ENCODE measurements at places on chromosomes 12 and 14. TPM values are rescaled to one million over a fixed set of nuclear protein-coding genes. Genes with fewer than 3 reads are reported as not detected.

Gene SIRT4
- 4.6 TPM for total RNA-seq

Gene TSHR
- not detected for total RNA-seq

Gene PGF
- total RNA-seq, result 8.6 TPM

Gene NRXN3
- total RNA-seq, result 10.7 TPM

Gene CCDC60
- total RNA-seq, result 3.3 TPM

- H3K27me3 ChIP-seq, result peaks cover 100% of the 10 kb centered on the region
- H3K36me3 ChIP-seq, result no peaks in the 10 kb centered on the region
- DNase-seq, result no peak
Measured at GRCh38 chr12:53961025-53961761, 6.5 kb downstream of the HOXC12 start.

DNA sequence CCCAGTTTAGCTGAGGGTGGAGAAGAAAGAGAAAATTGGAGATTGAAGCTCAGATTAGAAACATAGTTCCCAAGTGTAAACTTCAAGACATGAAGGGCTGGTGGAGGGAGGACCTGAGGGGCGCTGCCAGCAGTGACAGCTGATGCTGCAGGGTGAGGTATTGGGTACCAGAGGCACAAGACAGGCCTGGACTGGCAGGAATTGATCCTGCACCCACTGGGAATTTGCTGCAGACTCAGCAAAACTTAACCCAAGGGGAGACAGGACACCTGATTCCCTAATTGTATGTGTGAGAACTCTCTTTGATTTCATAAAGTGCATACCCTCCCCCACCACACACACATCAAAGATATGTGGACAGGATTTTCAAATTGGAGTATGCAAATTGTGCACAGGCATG lies 11.6 kb downstream of the PTPRR start:
- no peaks in the 10 kb centered on the region for H3K36me3 ChIP-seq
- DNase-seq, result no peak
- no peaks in the 10 kb centered on the region for H3K4me1 ChIP-seq

GRCh38 chr12:56084958-56085543 lies 5.1 kb downstream of the ERBB3 start:
- peaks cover 15% of the 10 kb centered on the region for H3K4me1 ChIP-seq
- DNase-seq, result no peak
- H3K27ac ChIP-seq, result no peak overlapping the region

GRCh38 chr12:118274066-118274465 lies 98.6 kb downstream of the TAOK3 start:
- no peaks in the 10 kb centered on the region for H3K27me3 ChIP-seq
- peaks cover 4% of the 10 kb centered on the region for H3K36me3 ChIP-seq
- H3K4me1 ChIP-seq, result peaks cover 26% of the 10 kb centered on the region
- H3K4me3 ChIP-seq, result no peak overlapping the region

GRCh38 chr12:13196130-13196921 lies at the start of gene EMP1:
Gene EMP1 (plus strand): TSS chr12:13196726. CDS start chr12:13211511, 14,785 bp downstream.
- no peak for DNase-seq
- H3K27me3 ChIP-seq, result no peaks in the 10 kb centered on the region
- no peaks in the 10 kb centered on the region for H3K36me3 ChIP-seq

DNA sequence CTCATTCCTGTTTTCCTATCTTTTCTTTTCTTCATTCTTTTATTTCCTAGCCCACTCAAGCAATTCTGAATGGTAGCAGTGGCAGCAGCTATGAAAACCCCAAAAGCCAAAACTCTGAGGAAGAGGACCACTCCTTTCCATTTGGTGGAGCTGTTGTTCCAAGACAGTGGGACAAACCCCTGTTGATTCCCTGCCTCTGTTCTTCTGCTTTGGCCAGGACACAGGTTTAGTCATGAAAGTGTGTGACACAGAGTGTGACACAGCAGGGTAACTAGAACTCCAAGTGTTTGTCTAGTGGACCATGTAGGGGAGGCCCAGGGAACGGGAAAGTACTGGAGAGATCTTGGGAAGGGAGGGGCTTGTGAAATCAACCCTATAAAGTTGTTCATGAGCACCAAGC lies 71.1 kb downstream of the PTCSC3 start:
- H3K4me3 ChIP-seq, result no peak overlapping the region
- H3K36me3 ChIP-seq, result no peaks in the 10 kb centered on the region
- H3K4me1 ChIP-seq, result no peaks in the 10 kb centered on the region

Measured in mesothelial cell of epicardium (in vitro differentiated cells).